ENCODE measurements at places on chromosomes 2 and 18.

GRCh38 chr18:13680612-13681011, 45.7 kb downstream of the FAM210A start:
- no peak for DNase-seq

DNA sequence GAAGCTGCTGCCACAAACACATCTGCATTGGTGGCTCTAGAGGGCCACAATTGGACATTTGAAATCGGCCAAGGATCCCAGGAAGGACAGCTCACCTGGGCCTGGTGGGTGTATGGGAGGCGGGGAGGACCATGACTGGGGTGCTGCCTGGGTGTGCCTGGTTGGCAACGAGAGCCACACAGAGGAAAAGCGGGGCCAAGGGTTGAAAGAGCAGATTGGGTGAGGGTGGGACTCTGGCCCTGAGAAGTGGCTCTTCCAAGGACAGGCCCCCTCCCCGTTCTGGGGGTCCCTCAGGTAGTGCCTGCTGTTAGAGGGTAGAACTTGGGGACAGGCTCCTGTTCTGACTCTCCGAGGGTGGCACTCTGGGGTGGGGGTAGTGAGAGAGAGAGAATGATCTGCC, 102.9 kb downstream of the CLIP4 start:
- no peak for DNase-seq

DNA sequence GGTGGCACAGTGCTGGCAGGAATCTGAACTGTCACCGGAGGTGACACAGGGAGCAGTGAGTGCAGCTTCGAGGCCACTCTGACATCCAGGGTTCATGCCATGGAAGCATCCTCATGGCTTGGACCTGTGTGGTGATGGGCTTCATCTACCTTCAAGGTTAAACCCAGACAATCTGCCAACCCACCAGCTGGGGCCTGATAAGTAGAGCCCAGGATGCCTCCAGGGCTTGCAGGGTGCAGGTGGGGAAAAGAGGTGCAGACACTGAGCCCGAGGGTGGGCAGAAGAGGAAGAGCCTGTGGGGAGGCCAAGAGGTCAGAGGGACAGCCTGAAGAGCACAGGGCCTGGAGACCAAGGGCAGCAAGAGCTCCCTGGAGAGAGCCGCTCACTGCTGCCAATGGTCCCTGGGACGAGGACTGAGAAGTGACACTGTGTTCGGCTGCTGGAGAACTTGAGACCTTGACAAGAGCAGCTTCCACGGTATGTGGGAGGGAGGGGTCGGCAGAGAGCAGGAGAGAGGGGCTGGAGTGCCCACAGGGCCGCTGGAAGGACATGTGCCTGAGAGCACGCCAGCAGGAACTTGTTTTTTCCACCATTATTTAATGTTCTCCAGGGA, 8.1 kb upstream of the HES6 start:
- DNase-seq: no peak

- DNase-seq: peak; percentile 55
These were observed 218.4 kb upstream of the HS6ST1 start for GRCh38 chr2:128536925-128537620.

DNA sequence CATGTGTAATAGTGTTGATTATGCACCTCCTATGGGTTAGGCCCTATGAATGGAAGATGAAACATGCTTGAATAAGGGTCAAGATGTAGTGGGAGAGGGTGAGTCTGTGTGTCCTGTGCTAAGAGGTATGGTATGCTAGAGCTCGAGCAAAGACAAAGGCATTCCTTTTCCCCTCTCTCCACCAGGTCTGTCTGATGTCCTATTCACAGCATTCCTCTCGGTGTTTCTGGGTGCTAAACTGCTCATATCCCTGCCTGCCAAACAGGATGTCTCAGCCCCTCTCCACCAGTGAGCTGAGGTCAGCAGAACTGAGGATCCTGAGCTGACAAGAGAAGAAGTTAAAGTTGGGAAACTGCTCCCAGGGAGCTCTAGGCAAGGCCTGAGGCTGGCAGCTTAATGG, 344.9 kb downstream of the TSN start:
- DNase-seq: no peak

DNA sequence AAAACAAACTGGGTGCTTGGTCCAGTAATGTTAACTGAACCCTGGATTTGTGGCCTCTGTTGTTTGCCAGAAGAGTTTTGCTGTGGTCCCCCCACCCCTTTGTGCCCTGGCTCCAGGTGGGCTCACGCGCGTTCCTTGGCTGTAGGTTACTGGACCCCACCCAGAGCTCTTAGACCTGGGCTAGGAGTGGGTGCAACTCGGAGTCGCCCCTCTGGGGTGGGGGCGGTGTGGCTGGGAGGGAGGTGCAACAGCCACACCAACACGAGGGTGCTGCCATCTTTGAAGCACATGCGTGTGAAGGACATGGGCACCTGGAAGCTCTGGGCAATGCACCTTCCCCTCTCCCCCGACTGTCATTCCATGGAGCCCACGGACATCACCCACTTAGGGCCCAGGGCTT, 92.7 kb downstream of the USP40 start:
- DNase-seq: no peak

- DNase-seq: no peak
These were observed 49.5 kb downstream of the CYP27C1 start for GRCh38 chr2:127170452-127171197.

- no peak for DNase-seq
These were observed 4.5 kb downstream of the TWIST2 start for GRCh38 chr2:238852206-238852869.

DNA sequence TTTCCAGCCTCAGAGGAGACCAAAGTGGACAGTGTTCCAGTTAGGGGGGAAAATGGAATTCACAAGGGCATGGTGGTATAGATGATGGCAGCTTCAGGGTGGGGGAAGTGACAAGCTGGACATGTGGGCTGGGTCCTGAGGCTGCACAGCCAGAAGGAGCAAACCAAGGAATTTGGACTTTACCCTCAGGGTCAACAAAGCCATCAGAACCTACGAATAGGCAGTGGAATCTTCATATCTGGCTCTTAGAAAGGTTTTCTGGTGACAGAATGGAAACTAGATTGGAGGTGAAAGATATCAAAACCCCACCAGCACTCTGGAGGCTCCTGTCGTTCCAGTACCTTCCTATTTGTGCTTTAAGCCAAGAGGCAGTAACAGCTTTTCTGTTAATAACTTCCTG, 127.1 kb downstream of the SETBP1 start:
- no peak for DNase-seq

DNA sequence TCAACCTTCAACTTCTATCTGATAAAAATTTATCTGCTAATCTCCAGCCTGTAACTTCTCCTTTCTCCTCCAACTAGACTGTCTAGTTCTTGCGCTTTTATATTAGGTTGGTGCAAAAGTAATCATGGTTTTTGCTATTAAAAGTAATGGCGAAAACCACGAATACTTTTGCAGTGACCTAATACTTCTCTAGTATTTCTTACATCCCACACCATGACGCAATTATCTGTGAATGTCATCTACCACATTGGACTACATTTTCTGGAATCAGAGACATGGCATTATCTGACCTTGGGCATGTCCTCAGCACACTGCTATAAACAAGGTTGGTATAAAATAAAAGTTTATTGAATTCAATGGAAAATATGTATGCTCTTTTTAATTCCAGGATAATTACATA, 370.2 kb upstream of the LYPD1 start:
- DNase-seq: no peak

Data from H54 (cell line).